Calu3 (cell line): ENCODE measurements at places on chromosomes 5 and 9. TPM values are rescaled to one million over a fixed set of nuclear protein-coding genes. Genes with fewer than 3 reads are reported as not detected.

- no peaks in the 10 kb centered on the region for H3K36me3 ChIP-seq
- no peak overlapping the region for H3K27ac ChIP-seq
- no peaks in the 10 kb centered on the region for H3K4me1 ChIP-seq
- no peak for DNase-seq
These were observed 243.8 kb downstream of the CDK5RAP2 start for GRCh38 chr9:120336021-120336752.

DNA sequence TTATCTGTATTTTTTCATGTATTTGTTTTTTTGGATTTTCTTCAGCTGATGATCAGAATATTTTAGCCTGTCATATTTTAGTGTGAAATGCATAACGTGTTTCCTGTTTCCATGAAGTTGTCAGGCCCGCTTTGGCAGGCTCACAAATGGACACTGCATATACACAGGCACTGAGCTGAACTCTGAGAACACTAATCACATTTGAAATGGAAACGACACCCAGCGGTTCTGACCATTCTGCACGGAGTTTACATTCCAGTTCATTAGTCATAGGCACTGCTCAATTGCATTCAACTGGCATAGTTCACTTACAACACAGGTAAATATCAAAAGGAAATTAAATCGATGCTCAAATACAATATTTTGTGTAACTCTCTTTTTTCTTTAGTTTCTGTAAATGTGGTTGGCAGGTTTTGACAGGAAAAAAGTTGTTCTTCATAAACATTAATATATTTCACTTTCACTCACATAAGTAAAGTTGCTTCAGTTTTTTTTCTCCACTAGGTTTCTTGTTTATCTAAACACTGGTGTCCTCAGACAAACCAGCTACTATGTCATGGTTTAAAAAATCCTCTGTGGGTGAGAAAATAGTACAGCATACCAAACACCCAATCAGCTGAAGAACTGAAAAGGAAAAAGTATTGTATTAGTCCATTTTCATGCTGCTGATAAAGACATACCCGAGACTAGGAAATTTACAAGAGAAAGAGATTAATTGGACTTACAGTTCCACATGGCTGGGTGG, 559.0 kb upstream of the DAP start:
- peaks cover 29% of the 10 kb centered on the region for H3K4me1 ChIP-seq
- H3K36me3 ChIP-seq = no peaks in the 10 kb centered on the region
- DNase-seq = peak; percentile 41
- no peak overlapping the region for H3K4me3 ChIP-seq

The PCDHB5 gene
- not detected in 2 replicates for total RNA-seq

The PTGER4 gene
- total RNA-seq = 28.5 and 28.7 TPM in 2 replicates
